Activated naive CD8-positive, alpha-beta T cell treated with anti-CD3 and anti-CD28 coated beads for 36 hours (primary cell): ENCODE measurements at places on chromosomes 1 and 21. TPM values are rescaled to one million over a fixed set of nuclear protein-coding genes. Genes with fewer than 3 reads are reported as not detected.

- no peak for DNase-seq
These were observed 1.6 kb downstream of the OR2AK2 start for GRCh38 chr1:247966532-247967204.

DNA sequence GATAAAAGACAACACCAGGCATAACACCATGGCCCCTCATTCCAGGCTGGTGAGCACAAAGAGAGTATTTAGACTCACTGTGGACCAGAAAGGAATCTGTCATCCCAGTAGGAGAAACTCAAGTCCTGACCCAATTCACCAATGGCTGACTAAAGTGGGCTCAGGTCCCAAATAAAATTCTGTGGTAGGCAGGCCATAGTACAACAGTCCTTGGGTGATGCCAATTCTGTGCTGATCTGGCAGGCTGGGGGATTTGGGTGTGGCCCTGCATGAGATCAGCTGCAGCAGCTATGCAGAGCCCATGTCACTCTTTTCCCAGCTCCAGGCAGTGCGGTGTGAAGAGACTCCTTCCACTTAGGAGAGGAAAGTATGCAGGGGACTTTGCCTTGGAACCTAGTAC is 245.1 kb downstream of the LBR start:
- DNase-seq, result no peak

GRCh38 chr1:46080257-46080656 is 52.2 kb downstream of the PIK3R3 start:
- DNase-seq, result no peak

YIPF1 gene
- total RNA-seq, result 16.5 TPM

DNA sequence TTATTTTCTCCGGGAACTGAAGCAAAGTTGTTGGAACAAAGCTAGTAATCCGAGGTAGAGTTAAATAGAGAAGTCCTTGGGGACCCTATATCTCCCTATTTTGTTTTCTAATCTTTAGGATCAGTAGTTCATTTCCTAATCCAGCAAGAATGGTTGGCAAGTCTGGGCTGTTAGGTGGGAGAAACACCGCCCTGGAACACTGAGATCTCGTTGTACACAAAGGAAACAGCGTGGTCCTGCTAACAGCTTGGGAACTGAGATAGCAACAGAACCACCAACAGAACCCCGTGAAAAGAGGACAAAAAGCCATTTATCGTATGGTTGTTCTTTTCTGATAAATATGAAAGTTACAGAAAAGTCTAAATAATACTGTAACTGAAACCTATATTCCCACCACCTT is 121.9 kb upstream of the CDC42BPA start:
- no peak for DNase-seq

DNA sequence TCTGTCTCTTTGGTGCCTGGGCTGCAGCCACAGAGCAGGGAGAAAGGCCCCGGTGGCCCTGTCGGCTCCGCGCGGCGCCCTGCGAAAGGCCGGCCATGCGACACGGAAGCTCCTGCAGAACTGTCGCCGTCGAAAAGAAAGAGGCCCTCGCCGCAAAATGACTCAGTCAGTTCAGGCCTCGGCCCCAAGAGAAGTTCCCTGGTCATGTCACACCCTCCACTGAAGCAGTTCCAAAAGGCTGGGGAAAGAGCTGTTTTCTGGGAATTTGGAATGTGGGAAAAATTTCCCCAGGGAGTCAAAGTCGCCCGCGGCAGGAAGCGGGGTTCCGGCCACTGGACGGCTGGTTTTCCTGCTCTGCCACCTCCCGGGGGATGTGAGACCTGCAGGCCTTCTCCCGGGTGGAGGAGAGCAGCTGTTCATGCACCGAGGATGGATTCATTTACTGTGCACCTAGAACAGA is 115.8 kb upstream of the ZNF678 start:
- DNase-seq, result no peak
